BE2C (cell line): ENCODE measurements at places on chromosomes 12 and 14.

DNA sequence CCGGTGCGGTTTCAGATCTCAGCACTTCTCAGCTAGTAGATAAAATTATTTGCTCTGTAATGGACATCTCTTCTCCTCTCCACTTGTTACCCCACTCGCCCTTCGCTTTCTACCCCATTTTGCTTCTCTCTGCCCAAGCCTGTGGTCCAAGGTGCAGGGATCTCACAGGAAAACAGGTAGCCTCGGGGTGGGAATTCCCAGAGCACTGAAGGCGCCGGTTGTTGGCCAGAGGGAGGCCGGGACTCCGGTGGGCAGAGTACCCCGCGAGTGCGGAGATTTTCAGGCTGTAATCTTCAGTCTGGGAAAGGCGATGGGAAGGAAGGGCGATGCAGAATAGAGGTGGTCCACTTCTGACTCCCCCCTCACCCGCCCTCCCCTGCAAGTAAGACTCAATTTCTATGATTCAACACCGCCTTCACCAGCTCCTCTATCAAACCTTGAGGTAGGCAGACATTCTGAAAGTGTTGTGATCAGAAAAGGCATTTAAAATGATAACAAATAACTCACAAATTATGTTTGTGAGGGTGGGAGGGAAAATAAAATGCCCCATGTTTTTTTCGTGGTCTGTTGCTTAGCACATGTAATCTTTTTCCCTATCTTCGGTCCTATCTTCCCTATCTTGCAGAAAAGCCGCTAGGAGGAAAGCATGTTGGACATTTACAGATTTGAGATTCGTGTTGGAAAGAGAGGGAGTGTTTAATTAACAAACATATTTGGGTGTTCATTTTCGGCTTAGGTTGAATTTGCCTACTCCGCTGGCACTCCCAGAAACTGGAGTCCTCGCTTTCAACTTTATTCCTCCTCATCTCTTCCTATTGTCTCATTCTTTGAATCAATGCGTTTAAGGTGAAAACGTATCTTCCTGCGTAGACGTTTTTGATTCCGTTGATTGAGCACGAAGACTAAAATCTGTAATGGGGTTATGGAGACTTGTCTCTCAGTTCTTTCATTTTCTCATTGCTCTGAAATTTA, 8.5 kb downstream of the FOXG1 start:
- DNase-seq: no peak

GRCh38 chr12:104063712-104064030, 660 bp upstream of the HCFC2 start:
- no peak for DNase-seq

DNA sequence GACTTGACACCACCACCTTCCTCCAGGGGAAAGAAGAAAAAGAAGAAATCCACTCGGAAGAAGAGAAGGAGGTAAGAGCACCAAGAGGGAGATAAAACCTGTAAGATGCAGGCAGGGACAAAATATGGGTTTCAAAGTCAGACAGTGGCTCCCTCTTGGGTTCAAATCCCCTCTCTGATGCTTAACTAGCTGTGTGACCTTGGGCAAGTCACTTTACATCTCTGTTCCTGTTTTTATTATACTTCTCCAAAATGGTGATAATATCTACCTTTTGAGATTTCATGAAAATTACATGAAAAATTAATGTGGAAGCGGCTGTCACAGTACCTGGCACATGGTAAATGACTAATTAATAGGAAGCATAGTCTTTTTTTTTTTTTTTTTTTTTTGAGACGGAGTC, 64.4 kb upstream of the HSPB8 start:
- DNase-seq: no peak

DNA sequence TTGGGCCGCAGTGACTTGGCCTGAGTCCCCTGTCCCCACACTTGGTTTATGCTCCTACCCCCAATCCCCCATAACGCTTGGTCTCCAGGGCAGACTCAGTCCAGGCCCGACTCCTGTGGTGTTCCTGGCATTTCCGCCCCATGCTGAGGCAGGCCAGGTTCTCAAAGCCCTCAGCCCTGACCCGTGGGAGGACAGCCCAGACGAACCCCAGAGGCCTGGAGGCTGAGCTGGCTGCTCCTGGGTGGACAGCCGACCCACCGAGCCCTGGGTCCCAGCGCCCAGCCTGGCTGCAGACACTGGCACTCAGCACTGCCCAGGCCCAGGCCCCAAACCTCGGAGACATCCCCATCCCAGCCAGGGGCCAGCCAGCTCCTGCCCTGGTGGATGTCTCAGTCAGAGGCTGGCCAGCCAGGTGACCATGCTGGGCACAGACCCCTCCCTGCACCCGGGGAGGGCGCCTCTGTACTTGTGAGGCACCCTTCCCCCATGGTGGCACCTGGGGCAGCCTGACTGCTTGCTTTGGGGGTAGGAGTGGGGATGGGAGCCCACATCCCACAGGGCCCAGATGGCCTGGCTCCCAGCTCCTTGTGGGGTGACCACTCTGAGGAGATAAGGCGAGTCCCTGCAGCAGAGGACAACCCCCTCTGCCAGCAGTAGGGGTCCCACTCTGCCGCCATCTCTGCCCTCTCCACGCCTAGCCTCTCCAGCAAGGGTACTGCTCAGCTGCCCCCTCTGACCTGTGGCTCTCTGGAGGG, 1.4 kb downstream of the PLD4 start:
- no peak for DNase-seq

DNA sequence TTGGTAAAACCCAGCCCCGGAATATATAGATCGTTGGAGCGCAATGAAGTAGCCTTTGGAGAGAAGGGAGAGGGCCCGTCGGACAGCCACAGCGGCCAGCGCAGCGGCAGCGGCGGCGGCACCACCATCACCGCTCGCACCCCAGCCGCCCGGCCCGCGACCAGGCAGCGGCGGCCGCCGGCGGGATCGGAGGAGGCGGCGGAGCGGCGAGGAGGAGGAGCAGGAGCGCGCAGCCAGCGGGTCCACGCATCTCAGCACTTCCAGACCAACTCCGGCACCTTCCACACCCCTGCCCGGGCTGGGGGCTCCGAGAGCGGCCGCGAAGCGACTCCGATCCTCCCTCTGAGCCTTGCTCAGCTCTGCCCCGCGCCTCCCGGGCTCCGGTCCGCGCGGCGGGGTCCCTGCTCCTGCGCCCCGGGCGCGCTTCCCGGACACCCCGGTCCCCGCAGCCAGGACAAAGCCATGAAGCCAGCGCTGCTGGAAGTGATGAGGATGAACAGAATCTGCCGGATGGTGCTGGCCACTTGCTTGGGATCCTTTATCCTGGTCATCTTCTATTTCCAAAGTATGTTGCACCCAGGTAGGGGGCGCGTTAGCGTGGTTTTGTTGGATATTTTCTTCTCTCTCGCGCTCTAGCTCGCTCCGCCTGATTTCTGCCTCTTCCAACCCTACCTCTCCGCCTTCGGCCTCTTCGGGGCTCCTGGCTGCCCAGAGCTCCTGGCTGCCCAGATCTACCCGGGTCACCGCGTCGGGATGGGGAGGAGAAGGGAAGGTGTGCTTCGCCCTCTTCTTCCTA, 400 bp downstream of the CHST11 start:
- peak; percentile 74 for DNase-seq

DNA sequence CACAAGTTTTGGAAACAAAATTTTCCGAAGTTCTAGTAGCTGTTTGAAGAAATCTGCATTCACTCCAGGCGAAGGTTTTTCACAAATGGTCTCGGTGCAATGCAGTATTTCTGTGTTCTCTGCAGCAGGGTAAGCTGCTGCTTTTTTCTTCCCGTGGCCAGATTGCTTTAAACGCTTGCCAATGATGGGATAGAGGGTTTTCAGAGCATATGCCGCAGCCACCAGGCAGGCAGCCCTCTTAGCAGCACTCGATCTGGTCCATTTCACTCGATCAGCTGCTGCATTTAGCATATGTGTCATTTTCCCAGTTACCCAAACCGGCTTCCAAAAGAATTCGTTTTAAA, 315 bp downstream of the ABCD2 start:
- DNase-seq: peak; percentile 50

GRCh38 chr14:47259796-47260195, 415.6 kb downstream of the MDGA2 start:
- DNase-seq: no peak

- no peak for DNase-seq
Observed at GRCh38 chr12:98591209-98591608, 2.3 kb upstream of the SLC25A3 start.

- no peak for DNase-seq
Observed at GRCh38 chr12:422526-422925, 21.1 kb downstream of the CCDC77 start.

- no peak for DNase-seq
Observed at GRCh38 chr12:21543151-21543550, 17.1 kb downstream of the SPX start.

- no peak for DNase-seq
Observed at GRCh38 chr12:39490500-39491282, 47.8 kb upstream of the KIF21A start.

DNA sequence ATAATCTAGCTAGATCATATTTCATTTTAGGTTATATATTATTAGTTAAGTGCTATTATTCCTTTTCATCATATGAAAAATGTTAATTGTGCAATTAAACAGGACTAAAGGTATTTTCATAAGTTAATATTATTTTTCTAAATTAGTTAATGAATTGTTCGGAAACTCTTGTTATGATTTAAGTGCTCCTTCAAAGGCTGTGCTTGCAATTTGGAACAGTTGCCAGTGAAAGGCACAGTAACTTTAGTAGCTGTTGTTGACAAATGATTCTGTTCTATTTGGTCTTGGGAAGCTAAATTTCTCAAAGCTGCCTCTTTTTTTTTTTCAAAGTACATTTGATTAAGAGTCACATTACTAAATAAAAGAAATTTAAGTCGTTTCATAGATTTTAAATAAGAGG, 40.7 kb downstream of the PTPRQ start:
- no peak for DNase-seq

DNA sequence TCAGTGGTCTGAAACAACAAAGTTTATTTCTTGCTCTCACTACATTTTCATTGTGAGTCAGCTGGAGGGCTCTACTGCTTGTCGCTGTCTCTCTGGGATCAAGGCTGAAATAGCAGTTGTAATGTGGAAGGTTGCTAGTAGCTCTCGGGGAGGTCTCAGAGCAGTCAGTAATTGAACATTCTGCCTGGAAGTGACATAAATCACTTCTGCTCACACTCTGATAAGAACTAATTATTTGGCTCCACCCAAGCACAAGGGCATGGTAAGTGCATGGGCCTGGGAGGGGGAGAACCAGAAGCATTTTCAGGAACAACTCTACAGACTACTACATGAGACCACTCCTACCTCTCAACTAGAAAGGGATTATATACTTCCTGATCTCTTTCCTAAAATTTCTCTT, 128.2 kb downstream of the TMEM117 start:
- DNase-seq: no peak

DNA sequence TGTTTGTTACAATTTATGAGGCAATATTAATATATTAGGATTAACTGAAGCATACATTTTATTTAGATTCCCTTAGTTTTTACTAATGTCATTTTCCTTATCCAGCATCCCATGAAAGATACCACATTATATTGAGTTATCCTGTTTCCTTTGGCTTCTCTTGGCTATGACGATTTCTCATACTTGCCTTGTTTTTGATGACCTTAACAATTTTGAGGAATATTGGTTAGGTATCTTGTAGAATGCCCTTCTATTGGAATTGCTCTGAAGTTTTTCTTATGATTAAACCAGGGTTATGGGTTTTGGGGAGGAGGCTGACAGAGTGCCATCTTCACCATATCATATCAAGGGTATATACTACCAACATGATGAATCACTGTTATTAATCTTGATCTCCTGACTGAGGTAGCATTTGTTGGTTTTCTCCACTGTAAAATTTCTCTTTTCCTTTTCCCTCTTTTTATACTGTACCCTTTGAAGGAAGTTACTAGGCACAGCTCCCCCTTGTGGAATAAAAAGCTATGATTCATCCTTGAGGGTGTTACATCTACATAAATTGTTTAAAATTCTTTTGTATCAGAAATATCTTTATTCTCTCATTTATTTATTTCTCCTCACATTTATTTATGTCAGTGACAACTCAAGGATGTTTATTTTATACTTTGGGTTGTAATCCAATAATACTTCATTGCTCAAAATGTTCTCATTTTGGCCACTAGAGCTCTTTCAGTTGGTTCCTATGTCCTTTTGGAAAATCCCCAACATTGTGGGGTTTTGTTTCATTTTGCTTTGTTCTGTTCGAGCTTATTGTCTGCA, 239.0 kb downstream of the SLC16A7 start:
- DNase-seq: no peak

DNA sequence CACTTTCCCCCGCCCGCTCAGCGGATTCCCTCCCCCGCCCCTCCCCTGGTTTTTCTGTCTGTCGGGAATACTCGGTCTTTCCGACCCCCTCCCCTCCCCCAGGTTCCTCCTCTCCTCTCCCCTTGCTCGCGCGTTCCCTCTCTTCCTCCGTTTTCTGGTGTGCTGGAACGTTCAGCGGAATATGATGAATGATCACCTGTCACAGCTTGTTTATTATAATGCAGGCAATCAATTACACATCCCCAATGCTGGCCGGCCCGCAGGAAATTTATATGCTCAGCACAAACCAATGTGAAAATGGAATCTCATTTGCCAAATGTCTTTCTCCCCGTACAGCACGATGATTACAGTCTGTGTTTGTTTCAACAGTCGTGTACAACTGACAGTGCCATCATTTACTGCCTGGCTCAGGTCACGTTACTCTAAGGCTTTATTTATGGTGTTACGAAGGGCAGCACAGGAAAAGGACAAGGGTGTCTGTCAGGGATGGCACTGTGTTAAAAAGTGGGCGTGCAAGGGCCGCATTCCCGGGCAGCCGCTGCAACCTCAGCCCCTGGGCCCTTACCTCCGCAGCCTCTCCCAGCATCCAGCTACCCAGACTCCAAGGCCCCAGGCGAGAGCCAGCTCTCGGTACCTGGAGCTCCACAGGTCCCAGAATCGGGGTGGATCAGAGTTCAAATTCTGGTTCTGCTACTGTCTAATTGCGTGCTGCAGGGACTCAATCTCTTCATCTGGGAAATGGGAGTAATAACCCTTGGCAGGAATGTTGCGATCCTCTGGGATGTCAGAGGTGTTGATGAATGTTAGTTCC, 24.7 kb upstream of the MAP1LC3B2 start:
- peak; percentile 55 for DNase-seq

DNA sequence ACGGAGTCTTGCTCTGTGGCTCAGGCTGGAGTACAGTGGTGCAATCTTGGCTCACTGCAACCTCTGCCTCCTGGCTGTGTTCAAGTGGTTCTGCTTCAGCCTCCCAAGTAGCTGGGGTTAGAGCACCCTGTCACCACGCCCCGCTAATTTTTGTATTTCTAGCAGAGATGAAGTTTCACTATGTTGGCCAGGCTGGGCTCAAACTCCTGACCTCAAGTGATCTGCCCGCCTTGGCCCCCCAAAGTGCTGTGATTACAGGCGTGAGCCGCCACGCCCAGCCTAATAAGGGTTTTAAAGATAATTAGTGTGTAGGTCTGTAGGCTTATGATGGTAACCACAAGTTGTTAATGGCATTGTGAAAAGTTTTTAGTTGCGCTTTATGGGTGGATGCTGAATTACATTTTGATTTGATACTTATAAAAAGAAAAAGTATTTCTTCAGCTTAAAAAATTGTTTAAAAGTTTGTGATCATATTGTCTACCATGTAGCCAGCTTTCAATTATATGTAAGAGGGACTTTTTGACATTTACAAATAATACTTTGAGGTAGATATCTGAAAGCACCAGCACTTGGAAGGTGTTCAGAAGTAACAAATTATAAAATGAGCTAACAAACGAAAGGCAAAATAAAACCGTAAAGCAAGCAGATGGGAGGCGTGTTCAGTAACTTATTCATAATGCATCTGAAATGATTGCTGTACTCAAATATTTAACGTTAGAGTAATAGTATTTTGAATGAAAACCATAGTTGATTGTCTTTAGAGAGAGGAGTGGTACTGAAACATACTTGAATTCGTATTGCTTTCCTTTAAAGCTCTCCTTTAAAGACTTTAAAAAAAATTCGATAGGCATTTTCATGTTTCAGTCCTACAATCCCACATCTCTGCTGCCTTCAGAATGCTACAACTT, 37.1 kb downstream of the MDM2 start:
- no peak for DNase-seq

- DNase-seq: no peak
Observed at GRCh38 chr14:98949481-98950135, 322.4 kb downstream of the BCL11B start.
